ENCODE measurements at places on chromosomes 7 and 10.

GRCh38 chr10:107614939-107615685 is 450.6 kb upstream of the SORCS1 start:
- DNase-seq = peak; percentile 81

GRCh38 chr10:64396105-64396708 is 875.0 kb downstream of the REEP3 start:
- DNase-seq = peak; percentile 40

DNA sequence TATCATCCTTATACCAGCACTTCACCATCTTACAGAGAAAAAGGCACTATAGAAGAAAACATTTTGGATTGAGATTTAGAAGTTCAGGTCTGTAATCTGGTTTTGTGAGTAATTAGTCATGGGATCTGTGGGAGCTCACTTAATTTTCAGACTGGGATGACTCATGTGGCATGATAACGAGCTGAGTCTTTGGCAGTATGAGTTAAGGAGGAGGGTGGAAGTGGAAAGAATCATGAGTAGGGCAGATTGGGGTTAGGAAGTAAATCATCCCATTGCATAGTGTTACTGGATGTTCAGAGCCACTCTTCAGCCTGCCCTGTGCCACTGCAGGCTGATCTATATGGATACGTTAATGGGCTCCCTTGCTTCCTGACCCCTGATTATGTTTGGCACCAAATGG is 64.9 kb downstream of the ZNF92 start:
- peak; percentile 89 for DNase-seq

DNA sequence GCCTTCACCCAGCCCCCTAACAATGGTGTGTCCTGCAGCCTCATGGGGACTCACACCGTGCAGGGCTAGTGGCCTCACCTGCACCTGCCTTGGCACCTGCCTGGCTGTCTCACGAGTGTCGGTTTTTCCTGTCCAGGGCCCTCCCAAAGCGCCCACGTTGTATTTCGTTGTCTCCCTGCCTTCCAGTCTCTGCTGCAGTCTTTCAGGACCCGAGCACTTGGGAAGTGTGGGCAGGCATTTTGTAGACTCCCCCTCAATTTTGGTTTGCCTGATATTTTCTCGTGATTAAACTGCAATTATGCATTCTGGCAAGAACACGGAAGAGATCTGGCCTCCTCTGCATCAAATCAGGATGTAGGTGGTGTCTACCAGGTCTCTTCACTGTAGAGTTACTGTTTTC is 17.9 kb downstream of the BNIP3 start:
- no peak for DNase-seq

DNA sequence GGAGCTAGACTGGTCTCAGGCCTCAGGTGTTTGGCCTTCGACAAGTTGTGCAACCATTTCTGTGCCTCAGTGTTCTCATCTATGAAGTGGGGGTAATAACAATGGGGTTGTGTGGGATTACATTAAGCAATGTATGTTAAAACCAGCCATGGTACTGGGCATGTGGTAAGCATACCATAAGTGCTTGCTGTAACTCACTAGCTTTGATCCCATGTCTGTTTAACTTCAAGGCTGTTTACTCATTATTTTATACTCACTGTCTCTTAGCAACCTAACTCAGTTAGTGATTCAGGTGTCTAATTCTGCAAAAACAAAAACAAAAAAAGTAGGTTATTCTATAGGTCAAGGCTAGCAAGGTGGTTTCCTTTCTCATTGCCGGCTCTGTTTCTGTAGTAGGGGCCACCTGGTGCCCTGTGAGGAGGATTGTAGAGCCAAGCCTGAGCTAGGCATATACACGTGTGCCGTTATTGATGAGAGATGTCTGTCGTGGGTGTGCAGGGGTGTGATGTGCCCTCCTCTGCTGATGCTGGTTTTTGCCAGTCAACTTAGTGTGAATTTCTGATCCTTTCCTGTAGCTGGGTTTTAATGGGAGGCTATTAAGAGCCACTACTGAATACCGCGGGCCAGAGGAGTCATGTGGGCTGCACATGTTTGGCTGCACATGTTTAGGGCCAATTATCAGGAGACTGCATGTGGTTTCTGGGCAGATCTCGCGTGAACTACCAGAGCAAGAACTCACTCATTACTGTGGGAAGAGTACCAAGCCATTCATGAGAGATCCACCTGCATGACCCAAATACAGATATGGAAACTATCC is 56.2 kb downstream of the EEPD1 start:
- DNase-seq = no peak

DNA sequence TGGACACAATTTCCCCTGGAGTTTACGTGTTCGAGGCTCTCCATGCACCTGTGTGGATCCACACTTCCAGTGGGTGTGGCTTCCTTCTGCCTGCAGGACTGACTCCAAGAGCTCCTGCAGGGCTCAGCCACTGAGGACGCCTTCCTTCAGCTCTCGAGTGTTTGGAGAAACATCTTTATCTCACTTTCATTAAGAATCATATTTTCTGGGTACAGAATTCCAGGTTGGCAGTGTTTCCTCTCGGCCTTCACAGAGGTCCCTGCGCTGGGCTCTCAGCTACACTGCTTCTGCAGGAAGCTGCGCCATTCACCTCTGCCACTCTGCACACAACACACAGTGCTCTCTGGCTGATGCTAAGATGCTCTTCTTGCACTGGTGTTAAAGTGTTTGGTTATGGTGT is 69.9 kb upstream of the NKX6-2 start:
- no peak for DNase-seq

GRCh38 chr7:36583318-36583717 is 141.0 kb downstream of the AOAH start:
- peak; percentile 6 for DNase-seq

DNA sequence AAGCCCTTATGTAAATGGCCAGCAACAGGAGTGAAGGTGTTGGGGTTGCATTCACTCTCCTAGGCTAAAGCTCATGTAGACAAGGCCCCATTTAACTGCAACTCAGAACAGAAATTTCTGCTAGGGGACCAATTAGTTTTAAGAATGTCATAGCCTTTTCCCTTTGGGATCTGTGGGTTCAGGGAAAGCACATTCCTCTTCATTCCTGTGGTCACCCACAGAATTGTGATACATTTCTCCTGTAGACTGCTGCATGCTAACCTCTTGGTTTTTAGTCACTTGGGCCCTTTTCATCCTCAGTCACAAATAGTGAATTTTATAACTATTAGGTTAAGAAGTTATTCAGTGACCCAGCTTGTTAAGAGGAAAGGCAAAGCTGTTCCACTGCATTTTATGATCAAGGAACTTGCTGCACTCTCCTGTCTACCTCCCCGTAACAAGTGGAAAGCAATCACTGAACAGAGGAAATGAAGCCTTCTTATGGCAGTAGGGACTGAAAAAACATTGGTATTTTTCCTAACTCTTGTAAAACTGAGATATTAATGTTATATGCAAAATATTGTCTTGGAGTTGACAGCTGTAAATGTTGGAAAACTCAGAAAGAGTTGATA is 124.9 kb downstream of the SND1 start:
- DNase-seq = peak; percentile 98

- DNase-seq = no peak
Measured at GRCh38 chr10:20313665-20314064, 497.4 kb downstream of the PLXDC2 start.

DNA sequence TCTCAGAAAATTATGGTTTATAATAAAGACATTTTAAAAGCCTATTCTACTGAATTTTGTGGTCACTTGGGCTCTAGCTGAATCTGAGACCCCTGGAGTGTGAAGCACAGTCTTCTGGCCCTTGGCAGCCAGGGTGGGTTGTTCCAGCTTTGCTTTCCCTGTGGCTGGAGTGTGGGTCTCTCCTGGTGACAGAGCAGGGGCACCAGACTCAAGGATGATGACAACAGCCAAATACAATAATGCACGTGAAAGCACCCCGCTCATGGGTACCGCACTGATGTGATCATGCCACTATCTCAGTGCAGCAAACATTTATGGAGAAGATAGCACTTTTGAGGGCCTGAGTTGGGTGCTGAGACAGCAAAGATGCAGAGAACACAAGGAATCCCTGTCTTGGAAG is 134.8 kb upstream of the ADAM12 start:
- DNase-seq = no peak

DNA sequence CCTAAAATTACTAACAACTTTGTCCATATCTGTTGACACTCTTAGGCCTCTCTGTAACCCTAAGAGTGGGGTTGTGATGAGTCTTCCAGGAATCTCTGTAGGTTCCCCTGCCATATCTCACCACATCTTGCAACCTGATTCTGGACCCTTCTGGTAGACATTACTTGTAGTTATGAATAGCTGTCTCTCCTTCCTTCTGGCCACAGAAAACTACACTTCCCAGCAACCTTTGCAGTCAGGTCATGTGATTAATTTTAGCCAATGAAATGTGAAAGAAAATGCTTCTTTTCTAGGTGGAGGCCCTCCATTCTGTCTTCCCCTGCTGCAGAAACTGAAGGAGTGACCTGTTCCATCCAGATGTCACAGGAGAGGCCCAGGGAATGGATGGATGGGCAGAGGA is 147.6 kb upstream of the AOAH start:
- DNase-seq = no peak

DNA sequence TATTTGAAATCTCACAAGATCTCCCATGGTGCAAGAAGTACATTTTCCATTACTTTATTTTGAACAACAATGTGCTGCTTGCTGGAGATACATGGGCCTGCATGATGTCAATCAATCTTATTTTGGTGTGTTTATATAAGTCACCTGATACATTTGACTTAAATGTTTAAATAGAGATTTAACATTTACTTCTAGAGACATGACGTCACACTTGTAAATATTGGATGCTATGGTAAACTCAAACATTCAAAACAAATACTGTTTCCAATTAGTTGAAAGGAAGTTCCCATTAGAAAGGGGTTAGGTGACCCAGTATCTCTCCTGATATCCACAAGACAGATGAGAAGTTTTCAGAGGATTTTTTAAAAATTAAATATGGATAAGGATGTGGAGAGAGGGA is 214.5 kb downstream of the NSUN6 start:
- no peak for DNase-seq

- DNase-seq = no peak
Measured at GRCh38 chr10:5555881-5556280, 31.1 kb downstream of the CALML3 start.

- DNase-seq = no peak
Measured at GRCh38 chr7:67620216-67620933, 623.7 kb downstream of the TYW1 start.

- DNase-seq = peak; percentile 66
Measured at GRCh38 chr10:103859161-103860086, 4.0 kb upstream of the SH3PXD2A start.

DNA sequence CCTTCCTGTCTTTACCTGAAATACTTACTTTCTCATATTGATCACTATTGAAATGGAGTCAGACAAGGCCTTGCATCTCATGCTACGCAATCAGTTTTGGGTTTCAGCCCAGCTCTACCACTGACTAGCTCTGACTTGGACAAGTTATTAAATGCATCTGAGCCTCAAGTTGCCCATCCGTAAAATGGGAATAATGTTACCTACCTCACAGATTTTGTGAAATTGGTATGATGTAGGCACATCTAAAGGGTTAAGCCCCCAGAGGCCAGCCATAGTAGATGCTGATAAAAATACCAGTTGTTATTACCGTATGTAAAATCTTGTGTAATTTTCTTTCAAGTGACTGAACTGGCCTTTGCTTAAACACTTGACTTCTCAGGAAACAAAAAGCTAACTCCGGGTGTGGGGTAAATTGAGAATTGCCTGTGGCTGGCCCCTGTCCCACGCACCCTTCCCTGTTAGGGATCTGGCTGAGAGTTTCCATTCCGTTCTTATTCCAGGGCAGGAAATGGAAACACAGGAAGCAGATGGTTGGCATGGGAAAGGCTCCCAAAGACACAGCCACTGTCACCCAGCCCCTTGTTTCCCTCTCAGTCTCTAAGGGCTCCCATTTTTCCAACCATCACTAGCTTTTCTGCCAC is 7.5 kb downstream of the DUSP5 start:
- no peak for DNase-seq

DNA sequence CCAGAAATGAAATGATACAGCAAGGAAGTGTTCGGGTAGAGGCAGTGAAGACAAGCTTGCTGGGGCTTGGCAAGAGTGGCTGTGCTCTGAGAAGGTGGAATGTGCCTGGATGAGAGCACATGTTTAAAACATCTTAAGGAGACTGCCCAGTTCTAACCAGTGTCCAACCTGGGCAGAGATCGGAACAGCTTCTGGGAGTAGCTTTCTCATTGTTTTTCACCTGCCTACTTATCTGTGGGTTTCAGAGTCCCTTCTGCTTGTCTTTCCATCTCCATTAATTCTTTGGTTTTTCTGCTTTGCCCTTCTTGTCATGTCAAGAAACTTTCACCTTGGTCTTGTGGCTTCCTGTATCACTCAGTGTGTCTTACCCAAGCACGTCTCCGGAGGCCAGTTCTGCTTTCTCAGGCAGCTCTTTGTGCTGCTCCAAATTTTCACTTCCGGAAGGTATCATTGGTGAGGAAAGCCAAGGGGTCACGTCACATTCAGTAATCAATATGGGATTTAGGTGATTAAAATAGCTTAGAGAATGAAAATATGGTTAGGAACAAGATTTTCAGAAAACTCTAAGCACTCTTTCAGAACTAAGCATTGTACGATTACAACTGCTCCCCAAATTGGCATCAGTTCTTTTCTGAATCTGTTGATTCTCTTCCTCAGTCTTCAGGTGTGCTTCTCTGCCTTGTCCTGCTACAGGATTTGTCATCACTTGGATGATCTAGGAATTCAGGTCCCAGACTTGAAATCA is 5.5 kb upstream of the LAMB4 start:
- no peak for DNase-seq

- no peak for DNase-seq
Measured at GRCh38 chr7:127337581-127337980, 54.9 kb downstream of the ZNF800 start.

Data from LHCN-M2 (cell line).